ENCODE measurements at places on chromosomes 13 and 19.

DNA sequence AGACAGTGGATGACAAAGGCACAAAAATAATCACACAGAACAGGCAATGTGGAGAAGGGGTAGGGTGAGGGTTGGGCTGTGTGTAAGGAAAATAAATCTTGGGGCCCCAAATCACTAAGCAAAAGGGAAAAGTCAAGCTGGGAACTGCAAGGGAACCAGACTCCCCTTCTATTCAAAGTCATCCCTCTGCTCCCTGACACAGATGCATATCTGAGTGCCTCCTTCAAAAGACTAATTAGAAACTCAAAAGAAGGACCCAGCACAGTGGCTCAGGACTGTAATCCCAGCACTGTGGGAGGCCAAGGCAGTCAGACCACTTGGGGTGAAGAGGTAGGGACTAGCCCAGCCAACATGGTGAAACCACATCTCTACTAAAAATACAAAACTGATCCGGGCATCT is 18.3 kb downstream of the ZNF611 start:
- ATAC-seq: no peak

GRCh38 chr13:63389756-63390155 is 1974.1 kb upstream of the PCDH20 start:
- no peak for ATAC-seq

DNA sequence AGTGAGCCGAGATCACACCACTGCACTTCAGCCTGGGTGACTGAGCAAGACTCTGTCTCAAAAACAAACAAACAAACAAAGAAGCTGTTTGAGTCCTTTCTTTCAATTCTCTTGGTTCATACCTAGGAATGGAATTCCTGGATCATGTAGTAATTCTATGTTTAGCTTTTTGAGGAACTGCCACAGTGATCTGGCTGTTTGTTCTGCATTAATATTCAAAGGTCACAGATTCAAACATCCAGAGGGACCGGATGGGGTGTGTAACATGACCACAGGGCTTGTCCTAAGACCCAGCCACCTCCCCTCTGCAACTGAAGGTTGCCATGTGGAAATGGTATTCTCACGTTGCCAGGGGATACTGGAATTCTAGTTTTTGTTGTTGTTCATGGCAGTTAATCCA is 10.2 kb downstream of the COLGALT1 start:
- no peak for ATAC-seq

GRCh38 chr13:113643593-113643992 is 14.4 kb downstream of the ATP4B start:
- no peak for ATAC-seq

- ATAC-seq: no peak
These were observed 24.6 kb upstream of the TEX29 start for GRCh38 chr13:111295886-111296285.

GRCh38 chr19:3099347-3100145 is 5.4 kb downstream of the GNA11 start:
- no peak for ATAC-seq

DNA sequence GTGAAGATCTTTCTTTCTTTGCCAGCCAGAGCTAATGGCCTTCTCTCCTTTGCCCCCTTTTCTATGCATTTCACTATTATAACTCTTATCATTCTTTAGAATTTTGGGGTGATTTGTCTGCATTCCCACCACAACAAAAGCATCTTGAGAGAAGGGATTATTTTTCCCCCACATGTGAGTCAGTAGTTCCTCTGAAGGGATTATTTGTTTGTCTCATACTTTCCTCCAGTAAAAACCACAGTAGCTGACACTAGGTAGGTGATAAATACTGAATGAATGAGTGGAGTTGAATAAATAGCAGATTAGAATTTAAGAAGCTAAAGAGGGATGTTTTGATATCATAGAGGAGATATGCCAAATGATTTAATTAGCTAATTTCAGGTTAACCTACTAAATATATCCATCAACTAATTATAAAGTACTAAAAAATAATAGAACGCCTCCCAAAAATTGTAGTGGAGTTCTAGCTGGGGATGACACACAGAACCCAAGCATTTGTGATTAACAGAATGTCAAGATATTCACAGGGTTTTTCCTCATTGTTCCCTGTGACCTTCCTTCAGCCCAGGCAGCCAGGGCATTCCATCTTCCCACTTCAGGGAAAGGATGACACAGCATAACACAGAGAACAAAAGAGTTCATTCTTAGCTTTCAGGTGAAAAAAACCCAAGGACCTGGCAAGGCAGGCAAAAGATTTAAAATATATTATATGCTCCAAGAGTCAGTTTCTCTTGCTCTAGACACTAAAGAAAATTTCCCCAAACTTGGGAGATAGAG is 3.5 kb upstream of the TBC1D4 start:
- no peak for ATAC-seq

DNA sequence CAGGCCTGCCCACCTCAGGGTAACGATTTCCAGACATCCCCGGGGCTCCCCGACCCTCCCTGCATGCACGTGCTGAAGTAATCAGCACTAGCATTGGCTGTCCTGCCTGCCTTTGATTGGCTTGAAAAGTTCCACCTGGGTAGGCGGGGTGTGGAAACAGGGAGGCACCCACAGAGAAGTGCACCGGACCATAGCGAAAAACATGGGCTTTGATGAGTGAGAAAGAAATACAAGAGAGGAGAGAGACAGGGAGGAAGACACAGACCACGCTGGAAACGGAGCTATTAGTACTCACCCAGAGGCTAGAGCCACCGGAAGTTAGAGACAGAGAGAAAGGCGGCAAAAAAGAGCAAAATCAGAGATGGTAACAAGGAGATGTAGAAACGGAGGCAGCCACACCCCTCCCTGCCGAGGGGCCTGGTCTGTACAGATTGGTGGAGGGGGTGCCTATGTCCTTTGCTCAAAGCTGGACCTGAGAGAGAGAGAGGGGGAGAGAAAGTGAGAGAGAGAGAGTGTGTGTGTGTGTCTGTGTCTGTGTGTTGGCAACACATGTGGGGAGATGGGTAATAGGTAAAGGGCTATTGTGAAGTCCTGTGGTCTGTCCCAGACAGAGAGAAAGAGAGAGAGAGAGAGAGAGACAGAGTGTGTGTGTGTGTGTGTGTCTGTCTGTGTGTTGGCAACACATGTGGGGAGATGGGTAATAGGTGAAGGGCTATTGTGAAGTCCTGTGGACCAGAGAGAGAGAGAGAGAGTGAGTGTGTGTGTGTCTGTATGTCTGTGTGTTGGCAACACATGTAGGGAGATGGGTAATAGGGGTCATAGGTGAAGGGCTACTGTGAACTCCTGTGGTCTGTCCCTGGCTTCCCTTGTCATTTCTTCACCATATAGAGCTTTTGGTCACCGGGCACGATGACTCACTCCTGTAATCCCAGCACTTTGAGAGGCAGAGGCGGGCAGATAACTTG is 2.9 kb downstream of the CGB3 start:
- ATAC-seq: no peak

DNA sequence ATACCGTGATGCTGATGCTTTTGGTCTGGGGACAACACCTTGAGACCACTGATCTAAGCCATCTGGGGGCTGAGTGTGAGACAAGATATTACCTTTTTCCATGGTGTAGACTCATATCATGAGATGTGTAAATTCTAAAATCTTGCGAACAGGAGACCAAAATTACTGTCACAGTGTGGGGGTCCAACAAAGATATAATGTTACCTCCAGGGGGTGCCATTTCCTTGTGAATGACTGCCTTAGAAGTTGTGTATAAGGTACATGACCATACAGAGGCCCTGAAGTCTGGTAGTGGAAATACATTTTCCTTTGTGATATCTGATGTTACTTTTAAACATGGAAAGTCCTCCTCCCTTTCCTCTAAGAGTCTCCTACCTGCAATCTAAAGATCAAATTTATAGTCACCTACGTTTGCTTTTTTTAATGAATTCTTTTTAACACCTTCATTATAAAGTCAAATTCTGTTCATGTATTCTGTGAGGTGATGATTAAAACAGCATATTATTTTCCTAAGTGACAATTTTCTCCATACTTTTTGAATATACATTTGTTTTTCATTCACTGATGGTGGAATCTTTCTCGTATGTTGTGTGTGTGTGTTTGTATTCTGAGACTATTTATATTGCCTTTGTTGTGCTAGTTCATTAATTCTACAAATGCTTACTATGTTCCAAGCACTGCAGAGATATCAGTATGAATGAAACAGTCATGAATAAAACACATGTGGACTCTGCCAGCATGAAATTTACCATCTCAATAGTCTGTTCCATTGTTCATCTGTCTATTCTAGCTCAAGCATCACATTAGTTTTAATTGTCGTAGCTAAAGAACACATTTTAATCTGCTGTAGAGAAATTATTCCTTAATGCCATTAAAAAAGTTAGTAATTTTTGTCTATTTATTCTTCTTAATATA is 113.7 kb downstream of the RFC3 start:
- ATAC-seq: peak; percentile 46

DNA sequence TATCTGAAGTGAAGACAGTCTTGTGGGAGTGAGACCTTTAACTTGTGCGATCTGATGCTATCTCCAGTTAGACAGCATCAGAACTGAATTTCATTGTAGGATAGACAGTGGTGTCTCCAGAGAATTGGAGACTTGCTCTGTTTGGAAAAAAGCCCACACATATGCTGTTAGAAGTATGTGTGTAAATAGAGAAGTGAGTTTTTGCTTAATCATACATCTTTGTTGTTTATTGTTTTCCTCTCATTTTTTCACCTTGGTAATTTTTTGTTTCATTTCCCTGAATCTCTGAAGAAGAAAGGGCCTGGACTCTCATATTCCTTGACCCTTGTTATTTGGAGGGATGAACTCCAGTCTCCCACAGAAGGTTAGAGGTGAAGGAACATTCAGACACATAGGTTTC is 21.8 kb downstream of the FPR3 start:
- no peak for ATAC-seq

GRCh38 chr19:56139847-56140582 is 1.1 kb upstream of the ZNF444 start:
- no peak for ATAC-seq

- ATAC-seq: no peak
These were observed 3.0 kb upstream of the NDFIP2 start for GRCh38 chr13:79477968-79478367.

GRCh38 chr19:8449830-8450229 is 5.1 kb downstream of the HNRNPM start:
- ATAC-seq: peak; percentile 81

- no peak for ATAC-seq
These were observed 20.1 kb downstream of the ERFL start for GRCh38 chr19:41907994-41908615.

GRCh38 chr19:5580161-5580571 is 12.4 kb upstream of the TINCR start:
- no peak for ATAC-seq

- no peak for ATAC-seq
These were observed 27.4 kb downstream of the CD177 start for GRCh38 chr19:43380771-43381386.

- ATAC-seq: peak; percentile 62
These were observed 172.2 kb downstream of the OLFM4 start for GRCh38 chr13:53200498-53201453.

- ATAC-seq: peak; percentile 56
These were observed 24.3 kb downstream of the TMEM255B start for GRCh38 chr13:113783200-113783881.

DNA sequence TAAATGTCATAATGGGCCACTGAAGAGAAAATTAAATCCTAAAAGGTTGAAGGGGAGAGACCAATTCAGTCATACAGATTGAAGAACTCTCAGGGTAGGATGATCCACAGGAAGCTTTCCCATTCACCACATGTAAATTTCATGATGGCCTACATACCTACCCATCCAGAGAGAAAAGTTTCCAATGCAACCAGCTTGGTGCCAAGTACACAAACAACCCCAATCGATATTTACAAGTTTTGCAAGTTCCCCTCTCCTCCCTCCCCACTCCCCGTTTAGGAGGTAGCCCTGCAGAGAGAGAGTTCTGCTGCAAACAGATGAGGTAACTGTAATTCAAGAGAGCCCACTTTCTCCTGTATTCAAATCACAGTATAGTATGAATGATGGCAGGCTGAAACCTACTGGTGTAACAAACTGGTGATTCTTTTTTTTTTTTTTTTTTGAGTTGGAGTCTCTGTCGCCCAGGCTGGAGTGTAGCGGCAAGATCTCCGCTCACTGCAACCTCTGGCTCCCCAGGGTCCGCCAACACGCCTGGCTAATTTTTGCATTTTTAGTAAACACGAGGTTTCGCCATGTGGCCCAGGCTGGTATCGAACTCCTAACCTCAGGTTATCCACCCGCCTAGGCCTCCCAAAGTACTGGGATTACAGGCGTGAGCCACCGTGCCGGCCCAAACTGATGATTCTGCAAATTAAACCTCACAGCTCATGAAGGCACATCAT is 14.4 kb downstream of the FOXO1 start:
- no peak for ATAC-seq

DNA sequence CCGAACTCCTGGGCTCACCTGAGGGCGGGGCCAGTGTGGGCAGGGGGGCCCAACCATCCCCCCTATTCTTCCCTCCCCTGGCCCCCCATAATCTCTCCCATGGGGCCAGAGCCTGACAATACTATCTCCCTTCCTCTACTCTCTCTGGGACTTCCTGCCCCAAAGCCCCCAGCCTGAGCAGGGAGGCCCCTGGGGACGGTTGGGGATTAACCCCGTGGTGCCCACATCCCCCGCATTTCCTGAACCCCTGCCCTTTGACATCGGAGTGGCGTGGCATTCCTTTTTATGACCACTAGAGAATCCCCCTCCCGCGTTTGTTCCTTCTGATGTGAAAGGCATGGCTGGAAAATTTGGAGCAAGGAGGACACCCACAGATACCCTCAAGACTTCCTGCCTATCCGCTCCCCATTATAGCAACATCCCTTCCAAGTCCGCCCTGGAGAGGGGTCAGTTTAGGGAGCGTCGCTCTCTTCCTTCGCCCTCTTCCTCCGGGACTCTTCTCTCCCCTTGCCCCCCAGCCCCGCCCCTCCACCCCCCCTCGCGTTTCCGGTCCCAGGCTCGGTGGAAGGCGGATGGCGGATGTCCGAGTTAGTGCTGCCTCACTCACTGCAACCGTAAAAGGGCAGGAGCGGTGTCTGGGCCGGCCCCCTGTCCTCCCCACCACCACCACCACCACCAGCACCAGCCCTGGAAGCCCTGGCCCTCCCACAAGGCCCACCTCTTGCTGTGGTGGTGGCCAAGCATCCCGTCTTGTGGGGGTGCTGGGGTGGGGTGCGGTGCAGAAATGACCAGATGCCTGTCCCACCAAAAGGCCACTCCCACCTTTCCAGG is 1.8 kb downstream of the VASP start:
- ATAC-seq: peak; percentile 0

GRCh38 chr13:44140146-44140545 is 233.5 kb upstream of the SERP2 start:
- ATAC-seq: no peak

DNA sequence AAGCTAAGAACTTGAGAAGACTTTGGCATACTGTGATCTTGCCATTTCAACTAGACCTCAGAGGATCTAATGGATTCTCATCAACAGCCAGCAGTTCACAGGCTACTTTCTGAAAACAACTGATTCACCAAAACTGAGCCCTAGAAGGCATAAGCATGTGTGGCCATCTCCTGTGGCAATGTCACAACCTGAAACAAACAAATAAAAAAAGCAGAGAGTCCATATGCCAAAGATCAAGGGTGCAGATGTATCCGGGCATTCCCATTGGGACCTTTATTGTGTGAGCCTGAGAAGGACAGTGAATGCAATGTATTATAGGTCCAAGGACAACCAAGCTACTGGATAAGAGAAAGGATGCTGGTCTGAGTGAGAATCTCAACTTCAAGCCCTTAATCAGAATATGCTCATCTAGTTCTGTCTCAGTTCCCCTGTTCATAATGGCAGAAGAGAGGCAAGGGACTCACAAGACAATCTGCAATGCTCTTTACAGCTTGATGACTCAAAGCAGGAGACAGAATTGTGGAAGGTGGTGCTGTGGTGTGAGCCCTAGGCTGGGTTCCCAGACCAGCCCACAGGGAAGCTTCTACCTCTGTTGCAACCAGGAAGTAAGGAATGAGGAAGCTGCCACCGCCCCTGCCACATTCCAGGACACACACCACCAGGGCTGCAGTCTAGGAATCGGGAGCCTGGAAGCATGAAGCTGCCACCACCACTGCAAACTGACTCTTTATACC is 133.7 kb downstream of the RAP2A start:
- ATAC-seq: peak; percentile 93
